T-helper 2 cell treated with Interferon-gamma antibody and Interleukin-4, amounts not matched to agents 100 ng/mL and 5 ng/mL, for 36 hours (primary cell): ENCODE measurements at places on chromosomes 12 and 14. TPM values are rescaled to one million over a fixed set of nuclear protein-coding genes. Genes with fewer than 3 reads are reported as not detected.

PRB2 gene
- not detected in 2 replicates for total RNA-seq

RGS6 gene
- total RNA-seq = 0.18 and 0.39 TPM in 2 replicates

FLVCR2 gene
- total RNA-seq = 0.91 and 1.1 TPM in 2 replicates

HCAR1 gene
- 2.6 and 2.7 TPM in 2 replicates for total RNA-seq

HOXC13 gene
- not detected in 2 replicates for total RNA-seq

LGMN gene
- total RNA-seq = 1.4 and 2.0 TPM in 2 replicates

FAM222A gene
- 1.1 and 1.4 TPM in 2 replicates for total RNA-seq

SERPINA9 gene
- not detected in 2 replicates for total RNA-seq

FOXN4 gene
- not detected in 2 replicates for total RNA-seq

PAWR gene
- 3.2 and 3.5 TPM in 2 replicates for total RNA-seq

TCL1A gene
- total RNA-seq = not detected in 2 replicates

FOXM1 gene
- total RNA-seq = 110 and 118 TPM in 2 replicates

GSKIP gene
- 18.7 and 19.1 TPM in 2 replicates for total RNA-seq

SYNDIG1L gene
- not detected in 2 replicates for total RNA-seq

GZMH gene
- 2.0 and 2.7 TPM in 2 replicates for total RNA-seq

KLRC1 gene
- total RNA-seq = not detected in 2 replicates

ASIC1 gene
- total RNA-seq = 7.5 and 8.5 TPM in 2 replicates

LRFN5 gene
- not detected in 2 replicates for total RNA-seq

G2E3 gene
- total RNA-seq = 27.9 and 38.5 TPM in 2 replicates

GZMB gene
- 127 and 128 TPM in 2 replicates for total RNA-seq

GPR132 gene
- total RNA-seq = 31.8 and 33.0 TPM in 2 replicates

TAS2R50 gene
- 1.6 and 2.0 TPM in 2 replicates for total RNA-seq

INSM2 gene
- total RNA-seq = not detected in 2 replicates

VPS29 gene
- total RNA-seq = 132 and 133 TPM in 2 replicates

UNG gene
- 75.6 and 79.9 TPM in 2 replicates for total RNA-seq

DHRS4L2 gene
- total RNA-seq = 26.9 and 27.5 TPM in 2 replicates

NKX2-1 gene
- not detected in 2 replicates for total RNA-seq

INF2 gene
- total RNA-seq = 157 and 169 TPM in 2 replicates

NTN4 gene
- not detected in 2 replicates for total RNA-seq

TMEM229B gene
- 18.4 and 19.4 TPM in 2 replicates for total RNA-seq

FAM186B gene
- total RNA-seq = 0.16 TPM in 1 of 2 replicates, not detected in the other

MMP17 gene
- 0.23 TPM in 1 of 2 replicates, not detected in the other for total RNA-seq
